CD4-positive, alpha-beta T cell treated with Interleukin-12 subunit alpha and Interleukin-12 subunit beta, for 1 hour (primary cell): ENCODE measurements at places on chromosomes 1 and 21.

DNA sequence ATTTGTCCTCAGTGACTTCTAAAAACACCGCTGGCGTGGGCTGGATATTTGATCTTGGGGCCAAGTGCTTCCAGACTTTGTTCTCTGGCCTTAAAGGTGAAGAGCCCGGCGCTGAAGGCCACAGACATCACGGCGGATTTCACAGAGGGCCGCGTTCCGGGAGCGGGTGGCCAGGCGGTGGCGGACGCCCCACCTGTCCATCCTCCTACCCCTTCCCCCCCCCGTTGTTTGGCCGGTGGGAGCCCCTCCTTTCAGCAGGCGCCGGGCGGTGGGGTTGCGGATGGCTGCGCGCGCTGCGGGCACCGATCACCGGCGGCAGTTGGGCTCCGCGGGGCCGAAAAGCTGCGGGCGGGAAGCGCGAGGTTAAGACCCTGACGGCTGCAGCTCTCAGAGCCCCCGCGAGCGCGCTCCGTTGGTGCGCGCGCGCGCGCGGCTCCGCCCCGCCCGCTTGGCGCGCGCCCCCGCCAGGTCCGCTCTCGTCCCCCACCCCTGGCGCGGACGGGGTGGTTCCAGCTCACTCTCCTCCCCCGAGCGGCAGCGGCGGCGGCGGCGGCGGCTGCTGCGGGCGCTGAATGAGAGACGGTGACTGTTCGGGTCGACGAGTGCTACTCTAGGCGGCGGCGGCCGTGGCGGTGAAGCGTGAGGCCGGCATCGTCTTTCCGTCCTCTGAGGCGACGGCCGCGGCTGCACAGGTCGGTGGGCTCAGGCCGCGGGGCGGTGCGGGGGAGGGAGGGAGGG, at the start of gene RALGPS2:
Gene RALGPS2, plus strand, starts transcription at position 517 of the 738 bp plus-strand sequence. CDS start 51,521 bp downstream, outside the sequence.
- DNase-seq: peak; percentile 68

- no peak for DNase-seq
Measured at GRCh38 chr21:30234643-30235042, 18.7 kb upstream of the CLDN8 start.

DNA sequence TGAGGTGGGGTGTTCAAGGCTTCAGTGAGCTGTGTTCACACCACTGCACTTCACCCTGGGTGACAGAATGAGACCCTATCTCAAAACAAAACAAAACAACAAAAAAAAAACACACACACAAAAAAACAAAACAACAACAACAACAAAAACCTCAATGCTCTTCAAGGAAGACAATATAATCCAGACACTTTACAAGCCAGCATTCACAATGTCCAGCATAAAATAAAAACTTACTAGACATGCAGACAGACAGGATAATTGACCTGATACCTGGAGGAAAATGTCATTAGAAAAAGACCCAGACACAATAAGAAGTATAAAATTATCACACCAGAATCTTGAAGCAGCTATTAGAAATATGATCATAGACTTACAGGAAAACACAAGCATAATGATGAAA, 39.0 kb upstream of the BACE2 start:
- DNase-seq: no peak

DNA sequence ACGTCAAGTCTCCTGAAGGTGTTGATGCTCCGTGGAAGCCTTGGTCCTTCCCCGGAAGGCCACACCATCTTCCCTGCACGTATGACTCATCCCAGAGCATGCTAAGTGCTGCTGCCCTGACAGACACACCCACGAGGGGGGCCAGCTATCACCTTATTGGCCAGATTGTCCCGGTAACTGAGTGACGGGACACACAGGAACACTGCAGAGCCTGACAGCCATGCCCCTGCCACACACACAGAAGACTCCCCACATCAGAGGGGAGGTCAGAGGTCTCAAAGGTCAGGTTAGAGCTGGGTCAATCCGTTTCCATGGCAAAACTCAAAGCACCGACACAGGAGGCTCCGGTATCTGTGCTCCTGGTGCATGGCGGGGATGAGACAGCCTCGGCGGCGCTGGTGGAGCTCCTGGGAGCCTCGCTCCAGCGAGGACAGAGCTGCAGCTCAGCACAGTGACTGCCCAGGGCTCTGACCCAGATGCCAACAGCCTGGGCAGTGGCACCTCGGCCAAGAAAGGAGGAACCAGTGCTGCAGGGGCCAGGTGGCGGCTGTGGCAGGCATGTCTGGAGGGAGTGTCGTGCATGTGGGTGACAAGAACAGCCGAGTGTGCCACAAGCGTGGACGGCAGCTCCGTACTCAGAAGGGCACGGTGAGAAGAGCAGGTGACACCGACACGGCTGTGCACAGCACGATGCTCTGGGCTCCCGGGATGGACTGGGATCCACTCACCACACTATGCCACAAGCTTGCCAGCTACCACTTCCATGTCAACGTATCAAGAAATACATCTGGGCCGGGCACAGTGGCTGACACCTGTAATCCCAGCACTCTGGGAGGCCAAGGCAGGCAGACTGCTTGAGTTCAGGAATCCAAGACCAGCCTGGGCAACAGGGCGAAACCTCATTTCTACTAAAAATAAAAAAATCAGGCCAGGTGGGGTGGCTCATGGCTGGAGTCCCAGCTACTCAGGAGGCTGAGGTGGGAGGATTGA, 14.8 kb upstream of the TMEM240 start:
- no peak for DNase-seq

GRCh38 chr1:61318319-61319125, 236.2 kb downstream of the NFIA start:
- DNase-seq: no peak

DNA sequence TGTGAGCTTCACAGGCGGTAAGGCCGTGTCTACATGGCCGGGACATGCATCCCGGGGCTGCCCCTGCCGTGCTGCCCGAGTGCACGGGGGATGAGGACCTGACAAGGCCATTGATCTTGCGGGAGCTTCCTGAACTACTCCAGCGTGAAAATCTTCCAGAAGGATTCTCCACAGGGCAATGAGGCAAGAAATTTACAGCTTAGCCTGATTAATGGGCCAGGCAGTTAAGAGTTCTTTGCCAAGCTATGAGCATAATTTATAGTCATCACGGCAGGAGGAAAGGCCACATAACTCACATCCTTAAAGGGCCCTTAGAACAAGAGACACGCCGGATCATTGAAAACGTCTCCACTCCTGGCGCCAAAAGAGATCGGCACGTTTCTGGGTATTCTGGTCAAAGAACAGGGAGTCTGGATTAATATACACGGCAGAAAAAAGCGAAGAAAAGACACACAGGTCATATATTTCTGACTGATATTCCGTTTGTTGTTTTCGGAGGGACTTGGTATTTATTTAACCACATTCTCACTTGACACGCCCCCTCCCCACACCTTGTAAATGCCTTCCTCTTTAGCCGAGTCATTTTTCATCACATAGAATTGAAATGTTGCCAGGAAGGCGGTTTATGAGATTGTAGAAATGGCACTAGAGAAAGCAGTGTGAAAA, 180.5 kb downstream of the DYRK1A start:
- no peak for DNase-seq

DNA sequence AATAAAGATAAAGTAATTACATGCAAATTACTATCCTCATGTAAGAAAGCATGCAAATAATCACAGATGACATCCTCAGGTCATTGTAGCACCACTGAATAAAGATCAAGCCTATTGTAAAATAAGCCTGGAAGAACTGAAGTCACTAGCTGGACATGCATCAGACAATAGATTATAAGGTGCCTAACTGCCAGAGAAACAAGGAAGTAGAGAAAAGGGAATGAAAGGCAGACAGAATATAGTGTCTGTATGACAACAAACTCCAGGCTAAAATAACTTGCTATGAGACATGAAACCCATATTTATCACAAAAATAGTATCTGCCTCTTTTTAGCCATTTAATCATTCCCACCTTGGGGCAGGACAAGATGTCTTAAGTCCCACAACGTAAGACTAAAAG, 108.7 kb downstream of the ENAH start:
- DNase-seq: no peak

DNA sequence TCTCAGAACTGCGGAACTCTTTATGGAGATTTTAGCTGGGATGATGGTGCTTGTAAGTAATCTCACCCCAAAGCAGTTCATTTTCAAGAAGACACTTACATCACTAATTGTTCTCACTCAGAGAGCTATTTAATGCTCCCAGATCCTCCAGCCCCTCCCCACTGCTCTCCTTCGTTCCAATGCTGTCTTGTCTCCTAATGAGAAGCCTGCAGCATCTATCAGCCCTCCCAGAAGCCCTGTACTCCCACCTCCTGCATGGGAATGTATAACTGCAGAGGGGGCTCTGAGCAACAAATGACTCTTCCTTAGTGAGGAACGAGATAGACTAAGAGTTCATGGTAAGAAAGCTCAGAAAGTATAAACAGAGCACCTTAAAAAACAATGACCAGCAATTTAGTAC, 377.4 kb upstream of the RUNX1 start:
- no peak for DNase-seq

GRCh38 chr1:179781962-179782361, 38.9 kb downstream of the FAM163A start:
- DNase-seq: no peak

GRCh38 chr1:17439250-17440073, at the start of gene RCC2:
Gene RCC2 (minus strand): TSS chr1:17439677. CDS start chr1:17438514, 1,163 bp downstream.
- peak; percentile 81 for DNase-seq

DNA sequence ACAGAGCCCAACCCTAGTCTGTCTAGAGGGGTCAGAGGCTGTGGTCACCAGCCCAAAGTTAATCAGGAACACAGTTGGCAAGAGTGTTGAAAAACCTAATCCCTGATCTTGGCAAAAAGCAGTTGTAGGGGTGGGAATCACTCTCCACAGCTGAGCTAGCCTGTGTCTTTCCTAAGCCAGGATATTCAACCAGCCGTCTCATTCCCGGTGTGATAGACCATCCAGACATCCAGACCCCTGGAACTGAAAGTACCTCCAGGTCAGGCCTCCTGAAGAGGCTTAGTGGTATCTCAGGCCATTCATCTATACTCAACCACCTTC, 4.9 kb downstream of the LHX9 start:
- no peak for DNase-seq

- no peak for DNase-seq
Measured at GRCh38 chr1:119310301-119310700, 58.3 kb upstream of the HAO2 start.

GRCh38 chr1:84861516-84861915, 31.5 kb downstream of the LPAR3 start:
- DNase-seq: no peak

GRCh38 chr1:71640998-71641397, 560.2 kb upstream of the ZRANB2 start:
- DNase-seq: no peak

DNA sequence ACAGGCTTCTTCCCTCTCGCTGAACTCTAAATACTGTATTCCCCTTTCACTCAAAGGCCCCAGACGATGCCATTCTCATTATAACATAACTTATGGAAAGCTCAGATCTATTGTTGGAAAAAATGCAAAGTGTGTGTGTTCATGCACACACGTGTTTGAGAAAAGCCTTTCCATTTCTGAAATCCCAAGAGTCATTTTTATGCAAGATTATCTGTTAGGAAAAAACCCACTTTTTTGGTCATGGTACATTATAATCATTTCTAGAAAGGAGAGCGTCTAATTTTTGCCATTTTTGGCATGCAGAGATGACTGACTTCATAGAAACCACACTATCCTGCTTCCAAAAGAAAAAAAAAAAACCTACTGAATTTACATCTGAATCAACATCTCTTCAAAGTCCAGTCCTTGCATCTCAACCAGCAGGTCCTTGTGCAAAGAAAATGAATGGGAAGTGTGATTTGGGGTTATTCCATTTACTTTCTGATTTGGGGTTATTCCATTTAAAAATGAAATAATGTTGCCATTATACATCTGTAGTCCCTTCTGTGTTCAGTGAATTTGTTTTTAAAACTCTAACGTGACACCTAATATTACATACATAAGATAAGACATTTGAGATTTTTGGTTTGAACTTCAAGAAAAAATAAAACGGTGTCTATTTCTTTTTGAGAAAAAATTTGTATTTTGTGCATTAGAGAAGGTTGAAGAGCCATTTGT, 150.3 kb downstream of the DHRS3 start:
- no peak for DNase-seq

- no peak for DNase-seq
Measured at GRCh38 chr1:166083887-166084286, 82.9 kb downstream of the FAM78B start.

- DNase-seq: no peak
Measured at GRCh38 chr1:3819771-3820200, 23.5 kb upstream of the LRRC47 start.

DNA sequence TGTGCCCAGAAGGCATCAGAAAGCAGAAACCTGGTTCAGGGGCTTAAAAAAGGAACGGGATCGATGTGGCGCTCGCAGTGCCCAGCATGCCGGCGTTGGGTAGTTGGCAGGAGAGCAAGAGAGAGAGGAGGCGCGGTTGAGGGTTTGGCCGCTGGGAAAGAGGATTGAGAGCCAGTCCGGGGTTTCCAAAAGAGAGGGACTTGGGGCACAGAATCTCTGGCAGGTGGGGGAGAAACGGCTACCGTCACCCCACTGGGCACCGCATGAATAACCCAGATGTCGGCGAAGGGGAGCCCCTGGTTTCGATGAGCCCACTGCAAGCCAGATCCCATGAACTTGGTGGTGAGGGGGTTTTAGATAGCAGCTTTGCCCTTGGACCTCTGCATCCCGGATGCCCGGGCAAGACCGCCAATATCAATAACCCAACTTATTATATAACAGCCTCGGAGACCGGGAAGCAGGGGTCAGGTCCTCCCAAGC, 60.4 kb upstream of the ACOT11 start:
- DNase-seq: no peak

DNA sequence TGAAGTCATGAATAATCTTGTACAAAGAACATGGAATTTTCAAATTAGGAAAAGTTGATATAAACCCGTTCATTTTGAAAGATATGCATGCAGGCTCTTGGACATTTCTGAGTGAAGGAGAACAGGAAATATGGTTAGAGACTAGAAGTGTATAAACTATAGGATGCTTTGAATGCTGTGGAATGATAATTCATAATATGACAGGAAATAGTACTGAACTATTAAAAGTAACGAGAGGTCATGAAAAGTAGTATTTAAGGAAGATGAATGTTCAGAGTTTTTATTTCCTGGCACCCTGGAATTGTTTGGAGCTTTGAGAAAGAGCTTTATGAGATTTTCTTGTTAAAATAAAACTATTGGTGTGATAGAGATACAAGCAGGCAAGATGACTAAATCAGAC, 18.7 kb upstream of the CRB1 start:
- DNase-seq: no peak
